ENCODE measurements at places on chromosomes 16 and 17. TPM values are rescaled to one million over a fixed set of nuclear protein-coding genes. Genes with fewer than 3 reads are reported as not detected.

DNA sequence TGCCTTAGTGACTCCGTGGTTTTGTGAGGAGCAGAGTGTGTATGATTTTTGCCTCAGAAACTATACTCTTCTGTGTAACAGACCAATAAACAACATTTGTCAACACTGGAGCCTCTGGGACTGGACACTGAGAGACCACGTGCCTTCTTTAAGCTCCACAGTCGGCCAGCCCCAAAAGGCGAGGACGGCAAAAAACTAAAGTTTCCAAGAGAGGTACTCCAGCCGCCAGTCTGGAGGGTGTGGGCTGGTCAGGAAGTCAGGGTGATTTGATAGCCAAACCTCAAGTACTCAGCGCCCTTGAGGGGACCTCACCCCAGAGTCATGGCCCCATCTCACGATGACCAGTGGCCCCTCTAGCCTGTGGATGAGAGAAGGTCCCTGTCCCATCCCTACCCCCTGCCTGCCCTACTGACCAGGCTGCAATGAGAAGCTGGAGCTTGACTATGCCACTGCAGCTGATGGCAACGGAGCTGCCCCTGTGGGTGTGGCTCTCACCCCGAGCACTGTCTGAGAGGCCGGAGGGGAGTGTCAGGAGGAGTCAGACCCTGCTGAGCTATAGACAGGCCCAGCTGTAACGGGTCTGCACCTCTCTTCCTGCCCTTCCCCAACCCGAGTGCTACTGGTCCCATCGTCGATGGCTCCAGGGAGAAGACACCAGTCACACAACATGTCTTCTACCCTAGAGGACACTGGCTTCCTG, 19.8 kb downstream of the MNT start:
- no peak for DNase-seq

Gene MAPT
- total RNA-seq = 0.10 TPM

Gene C1QTNF1
- total RNA-seq = 0.45 TPM

GRCh38 chr17:45147581-45148182, 593 bp upstream of the HEXIM1 start:
- DNase-seq = peak; percentile 91

- peak; percentile 1 for DNase-seq
Measured at GRCh38 chr16:64962786-64963185, 159.1 kb downstream of the CDH11 start.

GRCh38 chr16:11799509-11800381, 2.7 kb upstream of the ZC3H7A start:
- no peak for DNase-seq

DNA sequence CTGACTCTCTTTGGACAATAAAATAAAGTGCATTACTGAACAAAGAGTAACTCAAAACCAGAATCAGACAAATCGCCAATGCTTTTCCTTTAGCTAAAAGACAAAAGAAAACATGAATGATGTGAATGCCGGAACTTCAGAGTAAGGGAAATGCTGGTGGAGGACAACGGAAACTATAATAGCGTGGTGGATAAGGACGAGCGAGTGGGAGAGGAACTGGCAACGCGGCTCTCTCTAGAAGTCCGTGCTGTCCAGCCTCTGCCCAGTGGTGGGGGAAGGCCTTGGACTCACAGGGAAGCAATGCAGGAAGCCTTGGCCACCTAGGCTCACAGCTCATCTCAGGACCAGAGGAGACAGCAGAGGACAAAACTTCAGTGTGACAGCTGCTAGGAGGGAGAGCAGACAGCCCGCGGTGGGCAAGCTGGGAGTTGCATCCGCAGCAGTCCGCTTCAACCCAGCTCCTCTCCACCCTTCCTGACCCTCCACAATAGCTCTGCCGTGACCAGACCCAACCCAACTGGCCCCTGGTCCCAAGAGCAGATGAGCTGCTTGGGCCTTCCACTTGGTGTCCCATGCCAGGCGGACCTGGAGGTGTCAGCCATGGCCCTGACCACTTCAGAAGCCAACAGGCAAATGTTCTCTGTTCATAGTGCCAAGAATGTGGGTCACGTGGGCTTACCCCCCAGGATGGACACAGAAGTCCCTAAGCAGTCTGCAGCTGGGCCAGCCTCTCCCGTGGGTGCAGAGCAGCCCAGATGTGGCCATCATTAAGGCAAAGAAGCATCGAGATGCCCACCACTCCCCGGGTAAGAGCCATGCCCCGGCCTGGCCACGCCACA, 5.3 kb upstream of the FAAP100 start:
- DNase-seq = no peak

GRCh38 chr16:10178080-10178479, 4.1 kb downstream of the GRIN2A start:
- no peak for DNase-seq

Gene TUBD1
- total RNA-seq = 6.1 TPM

Gene CLDN6
- total RNA-seq = 0.07 TPM

- peak; percentile 98 for DNase-seq
Measured at GRCh38 chr16:56389554-56389953, 35.8 kb downstream of the AMFR start.

Gene MMP28
- total RNA-seq = 0.13 TPM

Gene NUTF2
- 318 TPM for total RNA-seq
